ENCODE measurements at places on chromosomes 12 and 14.

DNA sequence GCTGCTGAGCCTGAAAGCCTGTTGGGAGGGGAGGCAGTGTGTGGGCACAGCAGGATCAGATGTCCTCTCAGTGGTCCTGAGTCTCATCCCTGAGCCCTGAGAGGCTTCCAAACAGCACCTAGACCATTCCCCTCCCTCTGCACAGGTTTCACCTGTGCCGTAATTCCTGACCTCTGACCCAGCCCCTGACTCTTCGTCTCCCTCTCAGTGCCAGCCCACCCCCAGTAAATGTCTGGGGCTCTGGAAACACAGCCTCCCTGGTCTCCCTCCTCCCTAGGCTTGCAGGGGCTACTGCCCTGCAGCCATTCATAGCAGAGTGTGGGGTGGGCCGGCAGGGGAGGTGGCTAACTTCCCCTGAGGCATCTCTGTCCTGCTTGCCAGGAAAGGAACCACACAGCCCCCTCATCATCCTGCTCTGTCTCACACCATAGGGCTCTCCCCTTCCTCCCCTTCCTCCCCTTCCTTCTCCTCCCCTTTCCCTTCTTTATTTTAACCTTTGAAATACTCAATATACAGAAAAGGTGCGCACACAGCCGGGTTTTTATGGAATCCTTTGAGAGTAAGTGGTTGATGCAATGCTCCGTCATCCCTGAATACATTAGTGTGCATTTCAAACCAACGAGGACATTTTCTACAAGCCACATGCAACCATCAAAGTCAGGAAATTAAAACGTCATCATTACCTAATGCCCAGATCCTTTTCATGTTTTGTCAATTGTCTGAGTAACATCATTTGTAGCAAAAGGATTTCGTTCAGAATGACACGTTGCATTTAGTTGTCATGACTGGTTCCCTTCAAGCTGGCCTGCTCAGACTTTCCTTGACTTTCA, 67.0 kb downstream of the PRMT8 start:
- no peak for DNase-seq

DNA sequence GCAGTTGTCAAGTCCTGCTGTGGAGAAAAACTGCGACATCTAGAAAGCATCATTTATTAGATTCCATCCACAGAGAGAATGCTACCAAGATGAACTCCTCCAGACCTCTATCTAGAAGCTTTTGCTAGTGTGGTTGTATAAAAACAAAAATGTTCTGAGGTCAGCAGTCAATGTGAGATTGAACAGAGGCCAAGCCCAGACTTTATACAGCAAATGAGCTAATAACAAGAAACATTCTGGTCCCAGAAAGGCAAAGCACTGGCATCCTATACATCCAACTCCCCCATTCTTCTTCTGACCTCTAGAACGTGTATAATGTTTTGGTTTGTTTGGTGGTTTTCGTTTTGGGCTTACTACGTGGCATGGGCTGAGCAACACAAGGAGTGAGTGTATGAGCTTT, 26.7 kb upstream of the RIN3 start:
- DNase-seq, result no peak

DNA sequence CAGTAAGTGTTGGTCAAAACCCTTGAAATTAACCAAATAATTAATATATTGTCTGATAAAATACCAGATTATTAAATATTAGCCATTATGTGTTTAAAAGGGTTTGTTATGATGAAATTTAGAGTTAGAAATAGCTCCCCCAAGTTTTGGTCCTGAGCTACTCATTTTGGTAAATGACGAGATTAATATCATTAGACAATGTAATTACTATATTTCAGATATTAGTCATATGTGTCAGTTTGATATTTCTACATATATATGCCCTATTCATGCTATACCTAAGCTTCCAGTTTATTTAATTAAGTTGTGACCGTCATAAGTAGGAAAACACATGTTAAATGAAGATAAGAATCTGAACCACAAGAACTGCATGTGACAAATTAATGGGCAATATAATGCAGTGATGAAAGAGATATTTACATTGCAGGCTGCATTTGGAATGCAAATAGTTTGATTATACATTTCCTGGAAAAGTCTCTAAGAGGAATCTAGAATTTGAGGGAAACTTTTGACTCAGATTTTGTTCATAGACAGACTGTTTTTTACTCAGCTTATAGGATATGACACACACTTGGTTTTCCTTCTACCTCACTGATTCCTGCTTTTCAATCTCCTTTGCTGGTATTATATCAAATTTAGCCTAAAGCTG, 70.5 kb downstream of the TBC1D30 start:
- DNase-seq, result no peak

GRCh38 chr12:95784286-95784685, 6.3 kb downstream of the NTN4 start:
- no peak for DNase-seq

DNA sequence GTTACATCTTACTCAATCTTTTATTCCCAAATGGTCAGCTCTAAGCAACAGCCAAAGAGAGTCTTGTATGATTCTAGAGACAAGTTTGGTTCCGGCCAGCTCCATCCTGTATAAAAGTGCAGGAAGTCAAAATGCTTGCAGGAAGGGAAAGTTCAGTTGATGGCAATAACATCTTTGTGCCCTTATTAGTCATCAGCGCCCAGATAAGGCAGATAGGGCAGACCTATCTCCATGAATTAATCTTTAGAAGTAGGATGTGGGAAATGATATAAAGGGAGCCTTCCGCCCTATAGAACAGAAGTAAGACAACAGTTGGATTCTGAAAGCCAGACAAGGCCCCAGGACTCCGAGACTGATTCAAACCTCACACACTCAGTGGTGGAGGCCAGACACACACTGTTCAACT, 6.4 kb downstream of the GNS start:
- DNase-seq, result no peak

DNA sequence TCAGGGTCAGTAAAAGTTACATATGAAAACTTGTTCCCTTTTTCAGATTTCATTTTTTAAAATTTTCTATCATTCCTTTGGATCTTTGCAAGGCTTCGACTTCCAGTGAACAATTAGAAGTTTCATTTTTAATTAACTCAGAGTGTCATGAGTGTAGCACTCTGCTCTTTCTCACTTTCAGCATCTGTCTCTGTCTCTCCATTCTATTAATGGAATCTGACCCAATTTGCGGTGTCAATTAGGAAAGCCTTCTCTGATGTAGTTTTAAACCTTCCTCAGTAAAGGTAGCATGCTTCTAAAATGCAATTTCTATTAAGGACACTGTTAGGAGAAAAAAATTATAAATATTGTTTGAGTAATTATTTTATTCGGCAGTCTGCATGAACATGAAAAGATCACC, 68.3 kb downstream of the SLC38A1 start:
- no peak for DNase-seq

- no peak for DNase-seq
Measured at GRCh38 chr14:73755434-73756014, 41.3 kb upstream of the PNMA1 start.

- DNase-seq, result no peak
Measured at GRCh38 chr12:7156259-7157197, 26.4 kb downstream of the CLSTN3 start.

DNA sequence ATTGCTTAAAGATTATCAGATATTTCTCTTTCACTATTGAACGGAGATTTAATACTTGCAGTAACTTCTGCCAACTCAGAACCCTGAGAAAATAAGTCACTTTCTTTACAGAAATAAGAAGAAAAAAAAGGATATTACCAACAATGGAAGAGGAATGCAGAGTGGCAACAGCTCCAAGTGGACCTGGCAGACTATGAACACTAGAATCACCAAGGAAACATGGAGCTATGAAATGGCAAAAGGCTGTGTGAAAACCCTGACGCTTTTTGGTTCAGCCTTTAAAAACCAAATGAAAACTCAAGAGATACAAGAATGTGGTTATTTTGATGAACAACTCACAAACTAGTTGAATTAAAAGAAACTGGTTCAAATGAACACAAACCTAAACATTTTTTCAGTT, 17.7 kb downstream of the DTD2 start:
- no peak for DNase-seq

DNA sequence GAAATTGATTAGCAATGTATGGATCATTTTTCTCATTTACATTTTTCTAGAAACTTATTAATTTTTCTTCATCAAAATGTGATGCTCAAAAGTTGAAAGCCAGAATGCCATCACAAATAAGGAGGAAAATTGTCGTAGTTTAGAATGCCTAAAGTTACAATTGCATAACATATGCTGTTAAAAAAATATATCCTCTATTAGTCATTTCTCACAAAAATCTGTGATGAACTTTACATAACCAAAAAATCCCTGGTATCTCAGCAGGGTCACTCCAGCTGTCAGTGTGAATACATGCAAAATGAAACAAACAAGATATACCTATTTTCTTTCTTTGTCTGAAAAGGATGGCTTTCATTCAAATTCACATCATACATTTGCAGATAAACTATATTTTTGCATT, 358.9 kb downstream of the PAWR start:
- no peak for DNase-seq

DNA sequence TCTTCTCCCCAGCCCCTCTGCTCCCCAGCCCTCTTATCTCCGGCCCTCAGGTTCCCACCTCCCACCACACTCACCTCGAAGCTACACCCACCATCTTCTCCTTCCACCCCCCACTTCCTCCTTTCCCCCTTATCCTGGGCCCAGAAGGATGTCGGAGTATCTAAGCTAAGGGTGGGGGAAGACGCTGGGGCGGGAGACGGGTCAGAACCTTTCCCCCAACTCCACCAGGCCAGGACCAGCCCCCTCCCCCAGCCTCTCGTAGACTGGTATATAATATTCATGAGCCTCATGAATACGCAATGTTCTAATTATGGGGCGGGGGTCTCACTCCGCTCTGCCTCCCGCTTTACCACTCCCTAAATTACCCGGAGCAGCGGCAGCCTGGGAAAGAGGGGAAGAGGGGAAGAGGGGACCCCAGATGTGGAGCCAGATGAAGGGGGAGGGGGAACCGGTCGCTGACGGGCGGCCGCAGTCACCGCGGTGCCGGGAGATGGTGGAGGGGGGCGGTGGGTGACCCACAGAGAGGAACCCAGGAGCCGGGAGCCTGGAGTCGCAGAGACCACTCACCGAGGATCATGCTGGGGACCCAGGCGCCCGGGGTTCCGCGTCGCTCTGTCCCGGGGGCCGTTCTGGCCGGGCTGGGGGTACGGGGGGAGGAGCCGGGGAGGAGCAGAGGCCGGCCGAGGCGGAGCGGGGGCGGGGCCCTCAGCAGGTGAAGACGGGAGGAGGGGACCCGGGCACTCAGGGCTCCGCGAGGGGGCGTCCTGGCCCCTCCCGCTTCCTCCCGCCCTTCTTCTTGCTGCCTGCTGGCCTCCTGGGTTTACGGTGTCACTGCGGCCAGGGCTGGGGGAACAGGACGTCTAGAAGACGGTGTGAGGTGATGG, 6.4 kb upstream of the ZNF385A start:
- peak; percentile 72 for DNase-seq

GRCh38 chr12:104581005-104581570, 124.3 kb downstream of the CHST11 start:
- DNase-seq, result no peak

DNA sequence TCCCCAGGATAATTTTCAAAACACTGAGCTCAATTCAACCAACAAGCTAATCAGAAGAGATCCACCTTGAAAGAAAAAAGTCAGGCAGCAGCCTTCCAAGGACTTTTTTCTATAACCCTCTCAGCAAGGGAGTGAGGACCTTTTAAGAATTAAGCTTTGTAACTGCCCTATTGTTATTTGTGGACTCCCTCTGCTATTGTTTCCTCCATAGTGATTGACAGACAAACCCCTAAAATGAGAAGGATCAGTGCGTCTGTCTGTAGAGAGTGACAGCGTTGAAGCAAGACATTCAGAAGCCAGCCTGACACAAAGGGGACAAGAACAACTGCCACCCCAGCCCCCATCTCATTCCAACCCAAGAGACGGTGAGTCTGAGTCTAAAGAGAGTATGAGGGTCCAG, 30.3 kb upstream of the BTG1 start:
- no peak for DNase-seq

DNA sequence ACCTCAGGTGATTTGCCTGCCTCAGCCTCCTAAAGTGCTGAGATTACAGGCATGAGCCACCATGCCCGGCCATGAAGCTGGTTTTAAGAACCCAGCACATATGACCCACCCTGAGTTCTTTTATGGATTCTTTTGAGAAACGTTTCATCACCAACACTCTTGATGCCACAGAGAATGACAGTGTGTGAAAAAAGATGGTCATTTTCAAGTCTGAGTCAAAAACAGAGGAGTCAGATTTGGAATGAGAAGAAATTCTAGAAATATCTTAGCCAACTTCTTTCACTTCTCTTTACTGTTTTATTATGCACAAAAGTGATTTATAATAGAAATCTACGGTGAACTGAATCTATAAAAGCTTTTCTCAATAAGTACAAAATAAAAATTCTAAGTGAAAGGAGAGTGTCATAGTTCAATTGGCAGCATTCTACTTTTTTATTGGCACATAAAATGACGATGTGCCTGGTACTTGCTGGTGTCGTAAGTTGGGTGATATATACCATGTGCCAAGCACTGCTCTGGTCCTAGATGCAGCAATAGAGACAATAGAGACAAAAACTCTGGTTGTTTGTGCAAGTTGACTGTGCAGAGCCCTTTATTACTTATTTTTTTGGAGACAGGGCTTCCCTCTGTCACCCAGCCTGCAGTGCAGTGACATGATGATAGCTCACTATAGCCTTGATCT, 33.9 kb downstream of the CCDC177 start:
- DNase-seq, result no peak

- no peak for DNase-seq
Measured at GRCh38 chr14:85702191-85702590, 172.2 kb downstream of the FLRT2 start.

- DNase-seq, result no peak
Measured at GRCh38 chr12:3199551-3200031, 122.4 kb downstream of the TSPAN9 start.

DNA sequence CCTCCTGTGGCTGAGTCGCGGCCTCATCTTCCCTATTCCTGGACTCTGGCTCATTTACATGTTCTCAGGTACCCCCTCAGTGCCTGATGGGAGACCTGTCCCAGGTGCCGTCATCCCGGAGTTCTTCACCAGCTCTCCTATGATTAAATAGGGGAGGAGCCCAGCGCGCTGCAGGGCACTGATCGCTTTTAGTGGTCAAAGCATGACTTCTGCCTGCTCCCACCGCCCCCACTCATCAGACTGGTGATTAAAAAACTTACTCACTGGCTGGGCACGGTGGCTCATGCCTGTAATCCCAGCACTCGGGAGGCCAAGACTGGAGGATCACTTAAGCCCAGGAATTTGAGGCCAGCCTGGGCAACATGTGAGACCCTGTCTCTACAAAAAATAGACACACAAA, 85.9 kb downstream of the FOXN4 start:
- DNase-seq, result no peak

- no peak for DNase-seq
Measured at GRCh38 chr12:97714107-97714563, 251.5 kb downstream of the RMST start.

GRCh38 chr12:47785887-47786661, 13.0 kb downstream of the SLC48A1 start:
- no peak for DNase-seq
